ENCODE measurements at places on chromosomes 1 and 21.

- no peaks in the 10 kb centered on the region for H3K36me3 ChIP-seq
- peaks cover 28% of the 10 kb centered on the region for H3K27me3 ChIP-seq
- H3K4me3 ChIP-seq, result peak overlapping the region; percentile 81
- H3K27ac ChIP-seq, result peak overlapping the region; percentile 92
Observed at GRCh38 chr1:23558140-23558871, 995 bp downstream of the ID3 start.

DNA sequence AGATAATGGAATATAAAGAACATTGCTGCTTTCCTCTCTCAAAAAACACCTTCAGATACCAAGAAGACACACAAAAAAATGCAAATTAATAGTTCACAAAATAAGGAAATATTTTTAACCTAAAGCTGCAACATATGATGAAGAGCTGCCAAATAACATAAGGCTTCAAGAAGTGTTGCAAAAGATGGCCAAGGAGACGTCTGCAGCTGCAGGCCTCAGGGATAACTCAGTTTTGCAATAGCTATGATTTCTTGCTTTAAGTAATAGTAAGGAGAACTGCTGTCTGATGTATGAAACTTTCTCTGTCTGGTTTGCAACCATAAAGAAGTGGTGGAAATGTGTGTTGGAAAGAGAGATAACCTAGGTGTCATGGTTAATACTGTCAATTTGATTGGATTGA, 1237.5 kb downstream of the MRPL39 start:
- no peak overlapping the region for H3K4me3 ChIP-seq
- H3K36me3 ChIP-seq, result no peaks in the 10 kb centered on the region
- H3K27me3 ChIP-seq, result no peaks in the 10 kb centered on the region
- no peak overlapping the region for H3K27ac ChIP-seq
- H3K4me1 ChIP-seq, result no peaks in the 10 kb centered on the region

- H3K27me3 ChIP-seq, result no peaks in the 10 kb centered on the region
- no peak for DNase-seq
- peaks cover 36% of the 10 kb centered on the region for H3K4me1 ChIP-seq
- H3K27ac ChIP-seq, result no peak overlapping the region
- no peak overlapping the region for H3K4me3 ChIP-seq
- H3K36me3 ChIP-seq, result no peaks in the 10 kb centered on the region
Observed at GRCh38 chr1:39167632-39168209, 36.8 kb upstream of the MACF1 start.

GRCh38 chr1:27864264-27864895, 8.0 kb upstream of the THEMIS2 start:
- no peaks in the 10 kb centered on the region for H3K27me3 ChIP-seq
- peaks cover 52% of the 10 kb centered on the region for H3K4me1 ChIP-seq
- H3K27ac ChIP-seq, result peak overlapping the region; percentile 90
- H3K4me3 ChIP-seq, result no peak overlapping the region
- H3K36me3 ChIP-seq, result no peaks in the 10 kb centered on the region

GRCh38 chr1:226233806-226234205, 10.3 kb downstream of the MIXL1 start:
- no peak overlapping the region for H3K27ac ChIP-seq
- H3K36me3 ChIP-seq, result peaks cover 80% of the 10 kb centered on the region
- no peak for DNase-seq
- no peaks in the 10 kb centered on the region for H3K4me1 ChIP-seq
- H3K27me3 ChIP-seq, result no peaks in the 10 kb centered on the region

DNA sequence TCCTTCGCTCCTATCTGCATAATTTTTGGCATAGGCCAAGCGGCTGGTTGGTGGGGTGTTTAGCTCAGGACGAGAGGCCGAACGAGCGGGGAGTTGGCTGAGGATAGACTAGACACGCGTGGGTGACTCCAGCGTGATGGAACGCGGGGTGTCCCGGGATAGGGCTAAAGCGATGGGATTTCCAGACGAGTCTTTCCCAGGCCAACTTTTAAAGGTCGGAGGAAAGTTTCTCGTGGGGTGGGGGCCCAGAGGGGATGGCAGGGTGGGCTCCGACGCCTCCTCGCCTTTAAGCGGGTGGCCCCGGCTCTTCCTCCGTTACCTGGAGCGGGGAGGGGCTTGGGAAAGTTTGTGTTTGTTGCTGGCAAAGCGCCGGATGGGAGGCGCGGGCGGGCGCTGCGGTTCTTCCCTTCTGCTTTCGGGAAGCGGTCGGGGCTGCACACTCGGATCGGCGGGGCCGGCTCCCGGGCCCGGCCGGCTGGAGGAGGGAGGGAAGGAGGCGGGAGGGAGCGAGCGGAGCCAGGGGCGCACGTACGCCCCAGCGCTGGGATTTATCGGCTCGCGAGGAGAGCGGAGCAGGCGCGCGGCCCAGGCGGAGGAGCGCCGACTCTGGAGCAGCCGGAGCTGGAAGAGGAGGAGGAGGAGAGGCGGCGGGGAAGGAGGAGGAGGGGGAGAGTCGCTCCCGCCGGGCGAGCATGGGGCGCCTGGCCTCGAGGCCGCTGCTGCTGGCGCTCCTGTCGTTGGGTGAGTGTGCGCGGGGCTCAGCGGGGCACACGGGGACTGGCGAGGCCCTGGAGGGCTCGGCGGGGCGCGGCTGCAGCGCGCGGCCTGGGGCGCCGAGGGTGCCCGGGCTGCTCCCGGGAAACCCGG, at the start of gene PTGFRN:
Gene PTGFRN, plus strand, starts transcription at position 405 of the 867 bp plus-strand sequence. Its CDS starts 288 bp downstream, at position 693.
- H3K27me3 ChIP-seq, result peaks cover 33% of the 10 kb centered on the region
- peak; percentile 77 for DNase-seq
- H3K4me1 ChIP-seq, result no peaks in the 10 kb centered on the region
- H3K4me3 ChIP-seq, result peak within 1 kb of the TSS; percentile 55

- H3K4me1 ChIP-seq, result peaks cover 88% of the 10 kb centered on the region
- no peak overlapping the region for H3K4me3 ChIP-seq
- no peaks in the 10 kb centered on the region for H3K27me3 ChIP-seq
- no peak for DNase-seq
- peak overlapping the region; percentile 46 for H3K27ac ChIP-seq
Observed at GRCh38 chr1:207862241-207862787, 48.6 kb downstream of the CD34 start.

GRCh38 chr1:56034222-56034621, 545.1 kb downstream of the PLPP3 start:
- no peak for DNase-seq
- H3K27ac ChIP-seq, result no peak overlapping the region
- H3K27me3 ChIP-seq, result no peaks in the 10 kb centered on the region
- no peaks in the 10 kb centered on the region for H3K36me3 ChIP-seq

DNA sequence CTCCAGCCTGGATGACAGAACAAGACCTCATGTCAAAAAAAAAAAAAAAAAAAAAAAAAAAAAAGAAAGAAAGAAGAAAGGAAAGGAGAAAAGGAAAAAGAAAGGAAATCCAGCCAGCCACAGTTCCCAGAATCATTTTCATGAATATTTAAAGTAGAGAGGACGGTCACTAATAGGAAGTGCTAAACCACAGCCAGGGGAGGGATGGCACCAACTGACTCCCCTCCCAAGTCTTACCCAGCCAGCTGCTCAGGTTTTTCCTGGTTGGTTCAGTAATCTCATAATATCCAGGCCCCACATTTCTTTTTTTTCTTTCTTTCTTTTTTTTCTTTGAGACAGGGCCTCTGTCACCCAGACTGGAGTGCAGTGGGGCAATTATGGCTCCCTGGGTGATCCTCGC, 63.9 kb upstream of the AK4 start:
- DNase-seq, result no peak
- H3K27ac ChIP-seq, result no peak overlapping the region
- H3K4me3 ChIP-seq, result no peak overlapping the region
- H3K36me3 ChIP-seq, result no peaks in the 10 kb centered on the region

- H3K4me1 ChIP-seq, result peaks cover 56% of the 10 kb centered on the region
- peak; percentile 82 for DNase-seq
- H3K27me3 ChIP-seq, result no peaks in the 10 kb centered on the region
- no peaks in the 10 kb centered on the region for H3K36me3 ChIP-seq
Observed at GRCh38 chr1:234724516-234725176, 114.7 kb upstream of the IRF2BP2 start.

DNA sequence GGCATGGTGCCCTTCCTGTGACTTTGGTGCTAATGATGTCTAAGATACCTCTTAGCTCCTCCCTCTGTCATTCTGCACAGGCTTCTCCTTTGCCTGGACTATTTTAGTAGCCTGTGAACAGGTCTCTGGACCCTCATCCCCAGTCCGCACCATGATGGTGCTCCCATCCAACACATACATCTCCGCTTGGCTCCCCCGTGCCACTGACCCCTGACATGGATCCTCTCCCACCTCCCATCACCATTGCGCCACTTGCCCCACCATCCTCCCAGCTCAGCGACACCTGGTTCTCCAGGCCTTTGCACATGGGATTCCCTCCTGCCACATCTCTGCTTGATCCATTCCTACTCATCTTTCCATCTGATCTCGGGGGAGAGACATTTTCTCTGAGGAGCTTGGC, 33.9 kb downstream of the RUNX3 start:
- H3K4me3 ChIP-seq, result no peak overlapping the region
- H3K27ac ChIP-seq, result no peak overlapping the region
- peaks cover 9% of the 10 kb centered on the region for H3K4me1 ChIP-seq

DNA sequence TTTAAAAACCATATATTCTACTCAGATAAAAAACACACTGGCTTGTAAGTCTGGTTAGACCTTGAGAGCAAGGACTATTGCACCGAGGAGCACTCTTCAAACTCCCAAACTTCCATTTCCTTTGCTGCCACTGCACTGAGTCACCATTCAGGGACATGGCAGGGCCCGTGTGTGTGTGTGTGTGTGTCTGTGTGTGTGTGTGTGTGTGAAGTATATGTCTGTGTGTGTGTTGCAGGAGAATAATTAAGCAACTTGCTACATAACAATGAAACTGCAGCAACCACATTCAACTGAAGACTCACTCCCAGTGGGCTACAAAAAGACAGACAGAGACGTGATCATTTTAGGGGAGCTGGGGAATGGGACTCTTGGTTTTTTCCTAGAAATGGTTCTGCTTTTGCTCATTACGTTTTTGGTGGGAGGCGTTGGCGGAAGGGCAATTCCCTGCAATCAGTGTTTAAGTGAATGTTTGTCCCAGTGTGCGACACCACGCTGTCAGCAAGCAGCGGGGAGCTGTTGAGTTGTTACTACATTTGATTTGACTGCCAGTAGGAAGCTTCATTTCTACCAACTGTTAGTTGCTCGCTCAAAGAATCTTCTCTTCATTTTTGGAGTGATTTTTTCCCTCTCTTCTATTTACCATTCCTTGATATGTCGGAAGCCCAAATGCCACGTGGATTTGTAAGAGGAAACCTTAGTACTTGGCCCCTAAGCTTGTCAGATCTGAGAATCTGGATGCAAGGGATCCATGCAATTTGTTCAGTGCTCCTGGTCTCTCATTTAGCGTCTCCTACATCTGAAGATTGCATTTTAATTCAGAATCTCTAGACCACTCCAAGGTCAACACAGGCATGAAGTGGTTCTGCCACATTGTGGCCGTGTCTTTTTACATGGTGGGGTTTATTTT, 36.1 kb downstream of the ESRRG start:
- H3K27me3 ChIP-seq, result no peaks in the 10 kb centered on the region
- no peak overlapping the region for H3K27ac ChIP-seq
- no peak overlapping the region for H3K4me3 ChIP-seq
- peaks cover 4% of the 10 kb centered on the region for H3K4me1 ChIP-seq

DNA sequence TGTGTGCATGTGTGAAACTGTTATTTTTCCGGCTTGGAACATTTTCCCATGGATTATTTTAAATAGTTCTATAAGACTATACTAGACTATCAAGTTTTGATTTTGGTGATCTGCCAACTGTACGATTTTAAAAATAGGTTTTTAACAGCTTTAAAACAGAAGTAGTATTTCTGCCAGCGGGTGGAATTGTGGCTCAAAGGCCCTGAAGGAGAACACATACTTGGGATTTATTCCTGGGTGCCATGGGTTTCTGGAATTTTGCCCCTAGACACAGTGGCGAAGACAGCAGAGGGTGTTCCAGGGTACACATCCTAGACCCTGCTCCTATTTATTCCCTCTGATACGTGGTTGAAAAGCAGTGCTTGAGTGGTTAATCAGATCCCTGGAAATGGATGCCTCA, 81.7 kb upstream of the IPO9 start:
- peaks cover 30% of the 10 kb centered on the region for H3K4me1 ChIP-seq
- DNase-seq, result no peak
- H3K27ac ChIP-seq, result no peak overlapping the region
- H3K4me3 ChIP-seq, result no peak overlapping the region
- H3K27me3 ChIP-seq, result no peaks in the 10 kb centered on the region
- no peaks in the 10 kb centered on the region for H3K36me3 ChIP-seq

GRCh38 chr1:16013220-16013907, 4.5 kb downstream of the HSPB7 start:
- peak overlapping the region; percentile 55 for H3K27ac ChIP-seq
- no peaks in the 10 kb centered on the region for H3K36me3 ChIP-seq
- DNase-seq, result no peak
- H3K4me3 ChIP-seq, result peak overlapping the region; percentile 49

DNA sequence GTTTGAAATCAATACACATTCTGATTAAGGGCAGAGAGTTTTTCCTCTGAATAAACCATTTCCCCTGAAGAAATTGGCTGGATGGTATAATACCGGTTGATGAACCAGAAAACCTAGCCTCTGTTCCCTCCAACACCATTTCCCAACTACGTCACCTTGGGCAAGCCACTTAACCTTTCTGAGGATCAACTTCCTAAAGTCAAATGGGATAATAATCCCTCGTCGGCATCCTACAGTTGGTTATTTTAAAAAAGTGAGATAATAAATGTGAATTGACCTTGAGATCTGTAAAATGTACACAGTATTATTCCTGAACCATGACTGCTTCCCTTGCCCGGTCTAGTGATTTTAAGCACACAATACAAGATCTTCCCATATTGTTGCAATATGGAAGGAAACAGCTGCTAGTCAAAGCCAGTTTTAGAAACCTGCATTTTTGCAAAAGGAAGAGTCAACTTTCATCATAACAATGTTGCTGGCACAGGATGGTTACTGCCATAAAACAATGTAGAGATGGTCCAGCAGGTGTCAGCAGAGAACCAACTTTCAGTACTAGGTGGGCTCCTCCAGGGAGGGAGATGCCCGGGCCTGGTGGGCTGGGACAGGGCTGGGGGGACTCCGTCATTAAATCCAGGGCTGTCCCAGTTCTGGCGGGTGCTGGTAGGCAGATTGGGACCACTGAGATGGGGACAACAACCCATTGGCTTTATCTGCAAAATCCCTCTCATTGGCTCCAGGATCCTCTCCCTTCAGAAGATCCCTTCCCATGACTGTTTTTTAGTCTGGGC, 5.2 kb upstream of the HLX start:
- peaks cover 32% of the 10 kb centered on the region for H3K4me1 ChIP-seq
- peak; percentile 78 for DNase-seq
- no peaks in the 10 kb centered on the region for H3K36me3 ChIP-seq
- H3K4me3 ChIP-seq, result no peak overlapping the region
- H3K27ac ChIP-seq, result peak overlapping the region; percentile 26

GRCh38 chr1:41045740-41046139, 24.2 kb upstream of the SLFNL1 start:
- H3K4me1 ChIP-seq, result no peaks in the 10 kb centered on the region
- no peak overlapping the region for H3K27ac ChIP-seq
- no peak for DNase-seq

GRCh38 chr1:158371188-158371953, 17.7 kb downstream of the CD1E start:
- H3K27ac ChIP-seq, result no peak overlapping the region
- no peaks in the 10 kb centered on the region for H3K4me1 ChIP-seq
- no peak for DNase-seq
- H3K27me3 ChIP-seq, result no peaks in the 10 kb centered on the region

Data from spleen (tissue), 13 donors.